ENCODE measurements at places on chromosomes 2 and 18.

DNA sequence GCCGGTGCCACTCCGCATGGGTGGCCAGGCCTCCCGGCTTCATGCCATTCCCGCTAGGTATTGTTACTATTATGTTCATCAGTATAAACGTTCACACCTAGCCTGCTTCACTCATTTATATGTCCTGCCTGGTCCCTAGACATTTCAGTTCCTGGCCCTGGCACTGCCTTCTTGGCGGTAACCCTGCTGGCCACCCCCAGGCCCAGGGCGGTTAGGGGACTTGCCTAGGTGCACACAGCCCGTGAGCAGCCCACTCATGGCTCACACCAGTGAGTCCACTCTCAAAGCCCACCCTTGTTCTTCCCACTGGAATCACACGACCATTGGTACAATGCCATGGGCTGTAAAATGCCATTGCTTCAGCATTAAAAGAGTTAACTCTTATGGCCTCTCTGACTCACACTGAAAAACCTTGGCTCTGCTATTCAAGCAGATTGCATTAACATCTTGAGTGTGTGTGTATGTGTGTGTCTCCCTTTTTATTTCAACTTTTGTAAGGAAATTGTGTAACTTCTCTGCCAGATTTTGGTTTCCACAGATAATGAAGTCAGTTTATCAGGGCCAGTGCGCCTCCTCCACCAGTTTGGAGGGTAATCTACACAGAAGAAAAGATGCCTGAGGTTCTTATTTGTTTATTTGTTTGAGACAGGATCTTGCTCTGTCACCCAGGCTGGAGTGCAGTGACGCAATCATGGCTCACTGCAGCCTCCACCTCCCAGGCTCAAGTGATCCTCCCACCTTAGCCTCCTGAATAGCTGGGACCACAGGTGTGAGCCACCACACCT, 74.2 kb downstream of the RAB31 start:
- no peak overlapping the region for H3K4me3 ChIP-seq
- no peaks in the 10 kb centered on the region for H3K36me3 ChIP-seq
- DNase-seq: no peak
- no peaks in the 10 kb centered on the region for H3K4me1 ChIP-seq
- H3K27me3 ChIP-seq: peaks cover 3% of the 10 kb centered on the region

- H3K4me1 ChIP-seq: peaks cover 2% of the 10 kb centered on the region
- H3K36me3 ChIP-seq: no peaks in the 10 kb centered on the region
- no peak for DNase-seq
- no peak overlapping the region for H3K4me3 ChIP-seq
- H3K27ac ChIP-seq: no peak overlapping the region
- no peaks in the 10 kb centered on the region for H3K27me3 ChIP-seq
Measured at GRCh38 chr18:46322411-46322891, 218.3 kb downstream of the HAUS1 start.

DNA sequence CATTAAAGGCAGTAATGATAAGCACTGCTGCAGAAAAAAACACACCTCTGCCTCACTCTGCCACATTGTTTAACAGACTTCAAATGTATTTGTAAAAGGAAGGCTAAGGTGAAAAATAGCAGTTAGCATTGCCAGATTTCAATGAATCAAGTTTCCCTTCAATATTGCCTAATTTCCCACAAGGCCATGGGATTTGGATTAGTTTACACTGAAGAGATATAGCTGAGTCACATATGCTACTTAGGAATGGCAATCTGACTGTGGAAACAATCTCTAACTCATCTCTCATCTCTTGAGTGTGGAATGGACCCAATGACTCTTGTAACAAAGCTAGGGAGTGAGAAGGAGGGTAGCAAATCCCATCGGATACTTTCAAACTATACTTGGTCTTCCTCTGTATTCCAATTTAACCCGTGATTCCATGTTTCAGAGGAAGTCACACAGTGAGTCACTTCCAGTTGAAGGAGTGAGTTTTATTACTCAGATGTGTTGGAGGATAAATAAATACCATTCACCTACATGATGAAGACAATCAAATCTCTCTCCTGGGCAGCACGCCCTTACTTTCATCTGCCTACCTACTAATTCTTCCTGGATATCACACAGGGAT, 5.1 kb downstream of the B4GALT6 start:
- DNase-seq: no peak
- H3K27ac ChIP-seq: no peak overlapping the region
- no peaks in the 10 kb centered on the region for H3K36me3 ChIP-seq
- peaks cover 11% of the 10 kb centered on the region for H3K4me1 ChIP-seq
- H3K27me3 ChIP-seq: peaks cover 31% of the 10 kb centered on the region

DNA sequence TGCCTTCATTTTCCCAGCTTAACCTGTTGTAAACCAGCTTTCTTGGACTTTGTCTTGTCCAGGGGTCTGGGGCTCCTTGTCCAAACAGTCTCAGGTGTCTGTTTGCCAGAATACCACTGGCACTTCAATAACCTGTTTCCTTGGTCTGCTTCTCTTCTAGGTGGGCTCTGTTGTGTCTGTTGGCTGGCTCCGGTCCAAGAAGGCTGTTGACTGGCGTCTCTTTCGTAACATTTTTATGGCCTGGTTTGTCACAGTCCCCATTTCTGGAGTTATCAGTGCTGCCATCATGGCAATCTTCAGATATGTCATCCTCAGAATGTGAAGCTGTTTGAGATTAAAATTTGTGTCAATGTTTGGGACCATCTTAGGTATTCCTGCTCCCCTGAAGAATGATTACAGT, 17.0 kb downstream of the SLC20A1 start:
- H3K27ac ChIP-seq: peak overlapping the region; percentile 43
- DNase-seq: no peak
- no peak overlapping the region for H3K4me3 ChIP-seq
- peaks cover 78% of the 10 kb centered on the region for H3K36me3 ChIP-seq

GRCh38 chr2:209577376-209578357, 153.8 kb downstream of the MAP2 start:
- no peaks in the 10 kb centered on the region for H3K27me3 ChIP-seq
- no peak overlapping the region for H3K27ac ChIP-seq
- no peak overlapping the region for H3K4me3 ChIP-seq
- DNase-seq: no peak

DNA sequence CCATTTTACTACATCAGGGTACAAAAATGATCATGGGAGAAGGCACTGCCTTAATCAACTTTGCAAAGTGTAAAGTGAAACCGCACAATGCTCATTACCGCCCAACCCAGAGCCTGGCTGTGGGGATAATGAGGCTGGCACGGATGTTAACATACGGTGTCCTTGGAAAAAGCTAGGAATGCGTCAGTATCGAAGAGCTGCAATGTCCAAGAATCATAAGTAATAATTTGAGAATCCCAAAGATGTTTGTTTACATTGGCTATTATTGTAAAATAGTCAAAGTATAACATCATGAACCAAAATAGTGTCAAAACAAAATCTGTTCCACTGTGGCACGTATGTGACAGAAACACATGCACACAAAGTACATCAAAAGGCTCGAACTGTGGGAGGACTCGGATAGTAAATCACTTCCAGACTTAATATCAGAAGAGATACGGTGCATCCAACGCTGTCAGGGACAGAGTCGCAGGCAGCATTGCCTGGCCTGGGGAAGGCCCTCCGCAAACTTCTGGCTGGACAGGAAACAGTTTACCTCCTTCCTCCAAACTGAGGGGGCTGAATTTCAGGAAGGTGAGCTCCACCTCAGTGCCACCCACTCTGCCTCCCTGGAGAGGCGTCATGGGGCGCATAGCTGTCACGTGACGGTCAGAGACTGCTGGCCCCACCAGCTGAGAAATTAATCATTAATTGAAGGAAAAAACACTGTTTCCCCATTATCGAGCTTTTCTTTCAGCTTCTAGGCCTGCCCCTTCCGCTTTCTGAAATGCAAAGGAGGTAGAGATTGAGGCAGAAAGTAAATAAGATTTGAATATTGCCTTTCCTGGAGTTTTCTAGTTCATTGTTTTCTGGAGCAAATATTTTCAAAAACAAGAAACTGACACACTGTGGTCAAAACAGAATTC, 1.8 kb upstream of the ID2 start:
- H3K27me3 ChIP-seq: peaks cover 13% of the 10 kb centered on the region
- peaks cover 26% of the 10 kb centered on the region for H3K36me3 ChIP-seq
- H3K4me3 ChIP-seq: peak overlapping the region; percentile 81
- peaks cover 56% of the 10 kb centered on the region for H3K4me1 ChIP-seq
- no peak for DNase-seq
- peak overlapping the region; percentile 79 for H3K27ac ChIP-seq

DNA sequence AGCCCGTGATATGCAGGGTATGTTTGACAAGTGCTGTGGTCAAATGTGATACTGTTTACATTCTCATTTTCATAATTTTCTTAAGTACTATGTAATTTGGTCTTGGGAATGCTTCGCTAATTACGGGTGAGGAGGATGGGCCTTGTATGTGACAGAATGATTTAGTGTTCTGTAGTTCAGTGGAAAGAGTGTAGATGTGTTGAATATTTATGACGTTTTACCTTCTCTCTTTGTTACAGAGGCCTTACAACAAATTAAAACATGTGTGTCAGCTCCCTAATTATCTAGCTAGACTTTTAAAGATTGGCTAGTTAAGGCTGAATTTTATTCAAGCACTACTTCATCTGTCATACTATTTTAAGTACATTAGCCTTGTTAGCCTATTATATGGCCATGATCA, 10.6 kb upstream of the CHRNA1 start:
- H3K36me3 ChIP-seq: no peaks in the 10 kb centered on the region
- H3K27ac ChIP-seq: no peak overlapping the region
- no peak for DNase-seq
- no peaks in the 10 kb centered on the region for H3K27me3 ChIP-seq
- no peak overlapping the region for H3K4me3 ChIP-seq

DNA sequence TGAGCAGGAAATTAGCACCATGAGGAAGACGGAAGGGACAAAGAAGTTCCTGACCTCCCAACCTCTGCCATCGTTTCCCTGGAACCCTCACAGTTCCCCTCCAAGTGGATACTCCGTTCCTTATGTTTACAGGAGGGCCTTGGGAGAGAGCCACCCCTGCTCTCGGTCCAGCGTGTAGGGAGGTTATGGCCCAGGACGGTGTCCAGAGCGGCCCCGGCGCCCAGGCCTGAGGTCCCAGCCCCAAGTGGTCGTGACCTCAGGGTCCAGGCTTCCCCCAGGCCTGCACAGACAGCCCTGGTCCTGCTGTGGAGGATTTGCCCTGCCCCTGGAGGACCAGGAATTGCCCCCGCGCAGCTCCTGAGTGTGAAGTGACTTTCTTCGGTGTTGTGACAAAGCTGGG, 61.8 kb upstream of the RBM44 start:
- no peaks in the 10 kb centered on the region for H3K27me3 ChIP-seq
- H3K27ac ChIP-seq: peak overlapping the region; percentile 52
- no peak for DNase-seq

- H3K4me3 ChIP-seq: no peak overlapping the region
- no peaks in the 10 kb centered on the region for H3K4me1 ChIP-seq
- no peak for DNase-seq
- no peaks in the 10 kb centered on the region for H3K27me3 ChIP-seq
- peaks cover 5% of the 10 kb centered on the region for H3K36me3 ChIP-seq
- no peak overlapping the region for H3K27ac ChIP-seq
Measured at GRCh38 chr2:18803141-18803939, 214.0 kb upstream of the NT5C1B start.

- H3K27me3 ChIP-seq: no peaks in the 10 kb centered on the region
- H3K27ac ChIP-seq: no peak overlapping the region
- H3K4me1 ChIP-seq: peaks cover 48% of the 10 kb centered on the region
- no peak for DNase-seq
Measured at GRCh38 chr2:217612920-217613319, 389.9 kb downstream of the TNS1 start.

DNA sequence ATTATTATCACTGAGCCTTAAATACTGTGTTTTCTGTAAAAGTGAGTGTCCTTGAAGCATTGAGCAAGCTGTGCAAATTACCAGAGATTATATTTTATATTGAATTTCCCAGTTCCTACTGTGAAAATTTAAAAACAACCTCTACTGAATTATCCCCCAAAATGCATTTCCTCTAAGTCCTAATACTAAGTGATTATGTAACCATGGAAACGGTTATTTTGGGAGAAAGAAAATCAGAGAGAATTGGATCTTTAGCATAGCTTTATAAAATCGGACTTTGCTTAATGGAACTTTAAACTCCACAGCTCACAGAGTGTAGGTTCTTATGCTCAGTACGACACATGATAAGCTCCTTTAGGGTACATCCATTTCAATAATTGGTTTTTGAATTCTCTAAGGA, 19.3 kb upstream of the CHMP1B start:
- no peak overlapping the region for H3K4me3 ChIP-seq
- no peaks in the 10 kb centered on the region for H3K27me3 ChIP-seq
- H3K27ac ChIP-seq: no peak overlapping the region
- H3K36me3 ChIP-seq: no peaks in the 10 kb centered on the region

GRCh38 chr18:55833543-55833942, 245.6 kb upstream of the TCF4 start:
- no peak for DNase-seq
- no peaks in the 10 kb centered on the region for H3K27me3 ChIP-seq
- H3K27ac ChIP-seq: no peak overlapping the region
- no peaks in the 10 kb centered on the region for H3K4me1 ChIP-seq

DNA sequence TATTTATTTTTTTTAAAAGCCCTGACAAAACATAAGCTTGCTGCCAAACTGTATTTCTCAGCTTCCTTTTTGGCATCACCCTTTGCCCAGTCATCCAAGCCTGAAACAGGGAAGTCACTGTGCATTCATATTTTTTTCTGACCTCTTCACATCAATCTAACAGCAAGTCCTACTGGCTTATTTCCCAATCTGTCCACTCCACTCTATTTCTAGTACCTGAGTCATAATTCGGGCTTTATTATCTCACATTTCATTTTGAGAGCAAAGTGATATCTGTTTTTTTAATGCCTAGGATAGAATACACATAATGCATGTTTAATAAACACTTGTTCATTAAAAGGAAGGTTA, 5.1 kb downstream of the HNMT start:
- no peaks in the 10 kb centered on the region for H3K4me1 ChIP-seq
- H3K36me3 ChIP-seq: no peaks in the 10 kb centered on the region
- H3K27ac ChIP-seq: no peak overlapping the region
- H3K4me3 ChIP-seq: no peak overlapping the region

DNA sequence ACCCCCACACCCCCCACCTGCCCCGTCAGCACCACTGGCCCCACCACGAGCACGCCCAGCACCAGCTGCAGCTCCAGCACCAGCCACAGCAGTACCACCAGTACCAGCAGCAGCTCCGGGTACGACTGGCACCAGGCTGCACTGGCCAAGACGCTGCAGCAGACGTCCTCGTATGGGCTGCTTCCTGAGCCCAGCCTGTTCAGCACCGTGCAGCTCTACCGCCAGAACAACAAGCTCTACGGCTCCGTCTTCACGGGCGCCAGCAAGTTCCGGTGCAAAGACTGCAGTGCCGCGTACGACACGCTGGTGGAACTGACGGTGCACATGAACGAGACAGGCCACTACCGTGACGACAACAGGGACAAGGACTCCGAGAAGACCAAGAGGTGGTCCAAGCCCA, 75.3 kb downstream of the TSHZ1 start:
- DNase-seq: no peak
- peaks cover under 1% of the 10 kb centered on the region for H3K4me1 ChIP-seq
- H3K36me3 ChIP-seq: peaks cover 12% of the 10 kb centered on the region
- H3K27ac ChIP-seq: no peak overlapping the region
- H3K4me3 ChIP-seq: no peak overlapping the region
- H3K27me3 ChIP-seq: no peaks in the 10 kb centered on the region

Measured in naive thymus-derived CD8-positive, alpha-beta T cell (primary cell).